ENCODE measurements at places on chromosomes 12 and 14.

- DNase-seq: no peak
Observed at GRCh38 chr12:108123402-108123801, 5.7 kb upstream of the WSCD2 start.

DNA sequence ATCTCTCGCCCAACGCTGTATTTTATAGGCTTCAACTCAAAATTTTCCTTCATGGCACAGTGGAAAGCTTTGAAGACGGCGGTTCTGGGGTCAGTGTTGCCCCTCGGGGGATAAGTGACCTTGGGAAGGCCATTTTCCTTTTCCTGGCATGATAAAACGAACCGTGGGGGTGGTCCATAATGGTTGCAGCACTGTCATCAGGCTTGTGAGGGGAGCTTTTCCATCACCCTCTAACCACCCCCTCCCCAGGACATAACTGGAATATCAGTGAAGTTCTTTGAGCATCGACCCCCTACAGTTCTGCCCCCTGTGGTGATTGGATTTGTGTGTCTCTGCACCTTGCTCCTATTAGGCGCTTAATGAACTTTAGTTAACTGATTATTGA, 16.0 kb downstream of the FOS start:
- no peak for DNase-seq

DNA sequence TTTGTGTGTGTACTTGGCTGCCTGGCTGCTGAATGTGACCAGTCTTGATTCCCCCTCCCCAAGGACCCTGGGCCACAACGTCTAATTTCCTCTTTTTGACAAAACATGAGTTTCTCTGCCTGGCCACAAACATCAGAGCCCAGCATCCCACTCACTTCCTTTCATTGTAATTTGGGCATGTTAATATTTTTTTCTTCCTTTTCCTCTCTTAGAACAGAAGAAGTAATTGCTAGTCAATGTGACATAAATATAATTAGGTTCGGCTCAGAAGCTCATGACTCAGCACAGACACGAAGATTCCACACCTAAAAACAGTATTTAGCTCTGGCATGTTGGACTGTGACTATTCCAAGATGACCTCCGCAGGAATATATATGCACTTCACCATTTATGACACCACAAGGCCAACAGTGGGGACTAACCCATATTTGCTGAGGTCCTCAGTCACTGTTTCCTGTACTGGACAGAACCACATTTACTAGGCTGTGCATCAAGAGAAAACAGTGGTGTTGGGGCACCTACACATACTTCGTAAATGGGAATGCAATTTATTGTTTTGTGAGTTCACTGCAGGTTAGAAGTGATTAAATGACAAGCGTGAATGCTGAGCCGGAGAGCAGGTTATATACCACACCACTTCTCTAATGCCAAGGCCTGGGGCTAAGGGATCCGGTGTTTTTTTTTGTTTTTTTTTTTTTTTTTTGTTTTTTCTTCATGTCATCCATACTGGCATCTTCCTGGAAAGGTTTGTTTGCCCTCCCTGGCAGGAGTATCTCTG, 4.2 kb downstream of the GSG1 start:
- no peak for DNase-seq

DNA sequence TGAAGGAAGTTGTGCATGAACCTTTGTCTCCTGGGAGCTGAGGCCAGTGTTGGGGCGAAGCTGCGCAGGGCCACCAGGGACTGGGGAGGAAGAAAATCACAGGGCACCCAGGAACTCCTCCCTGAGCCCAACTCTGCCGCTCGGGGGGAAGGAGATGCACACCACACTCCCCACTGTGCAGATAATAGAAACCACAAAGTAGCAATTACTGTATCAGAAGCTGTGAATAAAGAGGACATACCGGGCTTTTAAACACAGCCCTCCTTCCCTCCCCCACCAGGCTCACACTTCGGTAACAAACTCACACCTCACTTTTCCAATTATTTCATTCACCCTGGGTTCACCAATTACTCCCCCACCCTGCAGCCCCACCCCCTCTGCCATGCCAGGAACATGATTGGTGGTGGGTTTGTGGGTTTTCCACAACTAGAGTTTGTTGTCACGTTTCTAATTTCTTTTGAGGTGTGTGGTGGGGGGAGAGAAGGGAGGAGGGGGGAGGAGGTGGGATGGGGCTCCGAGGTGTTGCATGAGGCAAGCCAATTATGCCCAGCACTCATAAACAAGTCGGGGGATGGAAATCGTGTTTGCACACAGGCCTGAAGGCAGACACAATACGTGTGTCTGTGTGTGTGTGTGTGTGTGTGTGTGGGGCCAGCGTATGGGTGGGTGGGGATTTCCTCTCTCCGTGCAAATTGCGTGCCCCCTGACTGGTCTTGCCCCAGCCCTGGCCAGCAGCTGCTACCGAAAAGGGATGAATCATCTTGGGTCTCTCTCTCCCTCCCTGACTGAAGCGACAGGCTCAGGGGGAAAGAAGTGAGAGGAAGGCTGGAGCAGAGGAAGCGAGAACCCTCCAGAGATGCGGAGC, 103.3 kb downstream of the RBM19 start:
- no peak for DNase-seq

GRCh38 chr12:93230326-93230720, 147.4 kb upstream of the NUDT4 start:
- DNase-seq: no peak
